ENCODE measurements at places on chromosomes 16 and 17.
A peak's percentile ranks its signal among the peaks of the same experiment; 100 is the strongest.

DNA sequence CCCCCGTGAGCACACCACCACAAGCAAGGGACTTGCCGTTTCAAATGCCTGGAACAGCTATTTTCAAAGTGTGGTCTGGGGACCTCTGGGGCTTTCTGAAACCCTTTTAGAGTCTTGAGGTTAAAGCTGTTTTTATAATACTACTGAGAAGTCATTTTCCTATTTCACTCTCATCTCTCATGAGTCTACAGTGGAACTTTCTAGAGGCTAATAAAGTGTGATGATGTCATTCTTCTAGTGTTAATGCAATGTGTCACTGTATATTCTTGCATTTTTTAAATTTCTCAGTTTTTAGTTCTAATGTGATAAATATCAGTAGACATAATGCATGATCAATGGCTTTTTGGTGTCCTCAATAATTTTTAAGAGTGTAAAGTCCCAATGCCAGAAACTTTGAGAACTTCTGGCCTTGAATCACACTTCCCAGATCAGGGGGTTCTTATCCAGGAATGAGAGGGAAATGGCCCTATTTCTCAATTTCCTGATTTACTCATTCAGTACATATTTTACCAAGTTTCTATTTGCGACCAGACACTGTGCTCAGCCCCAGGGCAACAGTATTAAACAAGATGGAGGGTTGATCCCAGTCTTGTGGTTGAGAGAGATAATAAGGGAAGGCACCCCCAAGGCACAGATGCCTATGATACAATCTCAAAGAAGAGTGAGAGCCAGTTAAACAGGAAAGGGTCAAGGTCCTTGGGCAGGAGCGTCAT, 444.0 kb downstream of the HS3ST3B1 start:
- peak; percentile 76 for DNase-seq

DNA sequence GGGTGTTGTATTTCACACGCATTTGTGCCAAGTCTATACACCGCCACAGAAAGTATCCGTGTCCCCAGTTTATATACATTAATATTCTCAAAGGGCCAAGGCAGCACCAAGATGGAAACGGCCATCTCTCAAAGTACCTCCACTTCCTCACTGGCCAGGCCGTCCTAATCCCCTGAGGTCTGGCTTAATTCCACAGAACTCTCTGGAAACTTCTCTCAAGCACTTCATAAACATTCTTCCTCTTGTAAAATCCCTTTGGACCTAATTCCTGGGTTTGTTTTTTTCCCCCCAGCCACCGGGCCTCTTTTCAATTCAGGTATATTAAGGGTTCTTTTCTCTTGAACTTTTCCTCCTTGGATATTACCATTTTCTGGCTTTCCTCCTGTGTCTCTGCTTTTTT, 5.1 kb upstream of the ERN1 start:
- DNase-seq, result no peak

GRCh38 chr17:14959106-14959648, 305.9 kb downstream of the PMP22 start:
- no peak for DNase-seq

DNA sequence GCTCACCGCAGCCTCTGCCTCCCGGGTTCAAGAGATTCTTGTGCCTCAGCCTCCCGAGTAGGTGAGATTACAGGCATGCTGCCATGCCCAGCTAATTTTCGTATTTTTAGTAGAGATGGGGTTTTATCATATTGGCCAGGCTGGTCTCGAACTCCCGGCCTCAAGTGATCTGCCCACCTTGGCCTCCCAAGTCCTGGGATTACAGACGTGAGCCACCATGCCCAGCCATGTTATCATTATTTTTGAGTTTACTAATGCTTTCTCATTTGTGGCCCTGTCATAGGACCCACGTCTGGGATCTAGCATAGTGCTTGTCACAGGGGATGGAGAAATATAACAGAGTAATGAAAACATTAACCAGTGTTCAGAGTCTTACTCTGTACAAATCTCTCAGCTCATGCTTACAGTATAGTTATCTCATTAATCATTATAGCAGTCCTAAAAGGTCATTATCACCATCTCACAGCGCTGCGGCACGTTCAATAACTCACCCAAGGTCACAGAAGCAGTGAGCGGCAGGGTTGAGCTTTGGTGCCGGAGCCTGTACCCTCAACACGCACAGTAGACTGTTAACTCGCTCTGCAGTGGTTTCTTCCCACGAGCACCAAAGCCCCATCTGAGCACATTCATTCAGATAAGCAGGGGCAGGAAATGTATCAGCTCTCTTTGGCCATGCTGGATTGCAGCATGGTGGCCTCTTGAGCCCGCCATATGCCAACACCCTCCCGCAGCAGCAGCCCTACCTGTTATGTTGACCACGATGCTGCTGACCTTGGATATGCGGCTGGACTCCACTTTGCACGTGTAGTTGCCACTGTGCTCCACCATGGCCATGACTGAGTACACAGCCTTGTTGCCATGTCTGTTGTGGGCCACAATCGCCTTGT, 21.4 kb downstream of the PECAM1 start:
- no peak for DNase-seq

DNA sequence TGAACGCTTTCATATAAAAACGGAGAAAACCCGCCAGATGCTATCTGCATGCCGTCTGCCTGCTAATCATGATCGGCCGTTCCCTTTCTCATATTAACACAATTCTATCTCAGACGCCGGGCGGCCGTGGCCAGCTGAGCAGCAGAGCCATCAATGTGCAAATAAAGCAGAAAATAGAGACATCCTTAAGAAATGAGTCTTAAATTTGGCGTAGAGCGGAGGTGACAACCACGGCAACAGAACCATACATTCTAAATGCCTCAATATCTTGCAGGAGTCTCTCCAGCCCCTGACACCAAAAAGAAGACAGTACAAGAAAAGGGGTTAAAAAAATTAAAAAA, 2.7 kb upstream of the IRX5 start:
- DNase-seq, result peak; percentile 46

DNA sequence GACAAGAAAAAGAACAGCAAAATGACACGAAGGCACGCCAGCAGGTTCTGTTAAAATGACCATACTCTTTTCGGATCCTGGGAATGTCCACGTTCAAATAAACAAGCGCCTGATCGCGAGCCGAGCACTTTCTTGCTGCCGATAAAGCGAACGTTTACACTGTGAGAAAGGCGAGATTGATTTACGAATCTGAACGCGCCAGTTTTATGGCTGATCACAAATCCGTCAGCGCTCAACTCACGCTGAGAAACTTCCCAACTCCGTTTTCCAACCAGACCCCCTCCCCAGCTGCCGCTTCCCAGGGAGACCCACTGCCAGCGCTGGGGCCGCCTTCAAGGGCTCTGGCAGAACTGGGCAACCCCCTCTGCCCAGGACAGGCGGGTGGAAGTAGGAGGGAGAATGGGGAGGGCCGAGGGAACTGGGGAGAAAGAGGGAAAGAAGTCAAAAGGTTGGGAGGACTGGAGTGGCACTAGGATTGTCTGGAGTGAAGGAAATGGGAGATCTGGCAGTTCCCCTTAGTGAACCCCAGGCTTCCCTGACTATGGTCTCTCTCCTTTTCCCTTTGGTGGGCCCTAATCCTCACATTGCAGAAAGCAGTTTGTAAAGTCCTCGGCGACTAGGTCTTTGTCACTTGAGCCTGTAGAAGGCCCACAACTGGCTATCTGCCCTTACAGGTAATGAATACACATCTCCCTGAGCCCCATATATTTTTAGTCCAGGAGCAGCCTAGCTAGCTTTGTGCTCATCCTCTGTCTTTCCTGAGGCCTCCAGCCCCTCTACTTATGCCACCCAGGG, 6.9 kb downstream of the HOXB4 start:
- DNase-seq, result peak; percentile 47

GRCh38 chr17:63653050-63653449, 30.8 kb downstream of the MAP3K3 start:
- no peak for DNase-seq

- no peak for DNase-seq
These were observed 46.8 kb downstream of the TMEM132E start for GRCh38 chr17:34626121-34626681.

GRCh38 chr17:73343739-73344454, 32.1 kb upstream of the CDC42EP4 start:
- peak; percentile 12 for DNase-seq

DNA sequence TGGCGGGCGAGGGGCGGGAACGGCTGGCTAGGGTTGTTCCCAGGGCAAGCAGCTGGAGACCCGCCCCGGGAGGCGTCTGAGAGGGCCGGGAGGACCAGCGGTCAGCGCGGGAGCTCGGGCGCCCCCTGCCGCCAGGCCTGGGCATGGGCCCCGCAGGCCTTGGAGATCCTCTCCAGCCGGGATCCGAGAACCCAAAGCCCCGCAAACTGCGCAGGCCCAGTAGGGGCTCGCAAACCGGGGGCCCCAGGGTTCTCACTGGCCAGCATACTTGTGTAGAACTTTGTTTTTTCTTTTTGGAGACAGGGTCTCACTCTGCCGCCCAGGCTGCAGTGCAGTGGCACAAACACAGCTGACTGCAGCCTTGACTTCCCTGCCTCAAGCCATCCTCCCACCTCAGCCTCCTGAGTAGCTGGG, 20.8 kb upstream of the ZNF423 start:
- DNase-seq, result peak; percentile 30

- DNase-seq, result no peak
These were observed 8.0 kb upstream of the CPPED1 start for GRCh38 chr16:12811441-12812383.

- peak; percentile 17 for DNase-seq
These were observed 105.5 kb downstream of the AXIN2 start for GRCh38 chr17:65455972-65456343.

DNA sequence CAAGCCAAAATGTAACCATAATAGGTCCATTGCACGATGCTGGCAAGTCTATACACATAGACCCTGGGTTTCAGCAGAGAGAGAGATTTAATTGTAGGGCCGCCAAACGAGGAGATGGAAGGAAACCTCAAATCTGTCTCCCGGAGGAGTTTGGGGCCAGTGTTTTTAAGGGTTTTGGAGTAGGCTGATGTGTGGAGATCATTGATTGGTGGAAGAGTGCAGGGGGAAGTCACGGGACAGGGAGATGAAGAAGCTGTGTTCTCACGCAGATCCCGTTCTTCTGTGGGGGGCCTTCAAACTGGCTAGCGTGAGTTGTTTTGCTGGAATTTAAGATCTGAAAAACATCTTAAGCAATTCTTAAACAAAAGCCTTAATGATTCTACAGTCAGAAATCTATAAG, 84.8 kb downstream of the KATNIP start:
- peak; percentile 15 for DNase-seq

- no peak for DNase-seq
These were observed 18.0 kb upstream of the RNF135 start for GRCh38 chr17:30952638-30953393.

DNA sequence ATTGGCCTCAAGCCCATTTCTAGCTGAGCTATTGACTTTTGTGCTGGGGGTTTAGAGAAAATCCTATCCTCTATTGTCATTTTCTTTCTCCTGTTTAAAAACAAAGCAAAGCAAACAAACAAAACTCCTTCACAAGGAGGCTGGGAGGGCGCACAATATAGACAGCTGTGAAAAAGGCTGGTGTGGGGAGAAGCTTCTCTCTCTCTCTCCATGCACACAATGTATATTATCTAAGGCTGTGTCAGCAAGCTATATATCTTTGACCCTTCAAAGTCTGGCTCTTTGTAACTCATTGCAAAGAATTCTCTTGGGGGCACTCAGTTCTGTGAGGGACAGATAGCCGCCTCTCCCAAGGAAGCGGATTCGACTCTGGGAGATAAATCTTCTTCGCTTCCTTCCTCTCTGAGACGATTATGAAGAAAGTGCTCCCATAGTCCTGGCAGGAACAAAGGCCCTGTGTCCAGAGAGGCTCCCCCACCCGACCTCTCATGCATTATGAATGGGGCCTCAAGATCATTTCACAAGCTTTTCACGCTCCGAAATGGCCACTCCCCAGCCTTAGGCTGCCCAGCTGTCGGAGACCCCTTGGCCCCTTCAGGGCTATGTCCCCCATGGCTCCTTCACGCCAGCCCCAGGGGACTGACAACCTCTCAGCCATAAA, 33.2 kb upstream of the MEAK7 start:
- no peak for DNase-seq

DNA sequence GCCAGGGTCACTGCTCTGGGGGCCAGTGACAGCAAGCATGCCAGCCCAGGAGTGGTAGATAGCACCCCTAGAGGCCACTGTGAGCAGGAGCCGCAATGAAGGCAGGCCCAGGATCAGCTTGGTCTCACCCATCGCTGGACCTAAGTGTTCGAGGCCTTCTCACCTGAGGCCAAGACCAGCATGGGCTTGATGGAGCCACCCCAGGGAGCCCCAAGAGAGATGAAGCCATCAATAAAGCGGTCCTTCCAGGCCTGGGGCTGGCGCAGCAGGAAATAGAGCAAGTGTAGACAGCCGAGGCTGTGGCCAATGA, 1.8 kb downstream of the LCAT start:
- DNase-seq, result no peak

DNA sequence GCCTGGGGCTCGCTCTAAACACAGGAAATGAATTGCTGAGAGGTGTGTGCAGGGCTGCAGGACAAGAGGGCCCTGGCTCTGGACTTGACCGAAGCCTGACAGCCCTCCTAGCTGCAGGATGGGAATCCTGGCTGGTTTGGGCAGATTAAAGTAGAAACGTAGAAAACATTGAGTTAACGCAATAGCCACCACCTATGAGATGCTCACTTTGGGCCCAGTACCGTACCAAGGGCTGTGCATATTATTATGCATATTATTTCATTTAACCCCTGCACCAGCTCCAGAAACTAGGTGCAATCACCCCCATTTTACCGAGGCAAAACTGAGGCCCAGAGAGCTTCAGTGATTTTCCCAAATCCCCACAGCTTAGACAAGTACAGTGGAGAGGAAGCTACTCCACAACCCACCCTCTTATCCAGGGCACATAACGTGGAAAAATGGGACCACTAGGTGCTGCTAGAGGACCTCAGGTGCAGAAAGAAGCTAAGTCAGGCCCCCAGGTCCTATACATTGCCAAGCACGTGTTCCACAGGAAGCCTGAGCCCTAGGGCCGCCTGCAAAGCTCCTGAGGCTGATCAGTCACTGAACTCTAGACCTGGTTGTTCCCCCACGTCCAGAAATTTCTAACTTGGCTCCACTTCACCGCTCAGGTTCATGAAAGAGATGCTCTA, 79.2 kb downstream of the MYH11 start:
- peak; percentile 51 for DNase-seq

DNA sequence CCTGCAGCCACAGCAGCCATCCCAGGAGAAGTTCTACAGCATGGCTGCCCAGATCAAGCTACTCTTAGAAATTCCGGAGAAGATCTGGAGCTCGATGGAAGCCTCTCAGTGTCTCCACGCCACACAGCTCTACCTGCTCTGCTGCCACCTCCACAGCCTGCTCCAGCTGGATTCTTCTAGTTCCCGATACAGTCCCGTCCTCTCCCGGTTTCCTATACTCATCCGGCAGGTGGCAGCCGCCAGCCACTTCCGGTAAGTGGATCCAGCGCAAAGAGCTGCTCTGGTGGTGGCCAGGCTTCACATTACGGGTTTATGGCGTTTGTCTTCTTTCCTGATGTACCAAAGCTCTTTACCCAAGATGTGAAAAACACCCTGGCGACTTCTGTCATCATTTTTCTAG, 3.6 kb downstream of the COG1 start:
- DNase-seq, result peak; percentile 33
